ENCODE measurements at places on chromosomes 2 and 18.

DNA sequence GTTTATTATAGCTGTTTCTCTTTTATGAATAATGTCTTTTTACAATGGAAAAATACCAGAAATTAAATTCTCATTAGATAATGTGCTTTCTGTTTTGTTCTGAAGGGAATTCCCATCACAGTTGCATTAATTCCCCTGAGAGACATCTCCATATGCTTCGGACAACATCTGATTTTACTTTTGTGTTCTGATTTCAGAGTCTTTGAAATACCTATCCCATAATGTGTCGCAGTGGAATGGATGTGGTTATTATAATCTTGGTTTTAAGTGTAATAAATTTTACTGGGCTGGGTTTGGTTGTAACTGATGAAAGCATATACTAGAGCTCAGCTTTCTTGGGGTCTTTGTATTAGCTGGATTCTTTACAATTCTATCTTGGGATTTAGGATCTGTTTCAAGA lies 12.5 kb downstream of the SPTBN1 start:
- DNase-seq: no peak

DNA sequence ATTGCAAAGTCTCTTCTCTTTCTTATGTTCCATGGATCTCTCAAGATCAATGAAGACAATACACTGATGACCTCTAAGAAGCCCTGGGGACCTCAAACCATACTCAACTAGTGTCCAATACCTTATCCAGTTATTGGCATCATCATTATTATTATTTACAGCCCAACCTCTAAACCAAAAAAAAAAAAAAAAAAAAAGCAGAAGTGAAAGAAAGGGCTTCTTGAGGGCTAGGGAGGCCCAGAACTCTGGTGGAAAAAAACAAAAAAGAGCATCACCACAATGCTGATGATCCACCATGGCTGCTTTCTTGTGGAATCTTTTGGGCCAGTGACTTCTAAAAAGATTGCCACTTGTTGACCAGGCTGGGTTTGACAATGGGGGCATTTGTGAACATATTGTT lies 324.9 kb downstream of the LPIN1 start:
- DNase-seq: no peak

DNA sequence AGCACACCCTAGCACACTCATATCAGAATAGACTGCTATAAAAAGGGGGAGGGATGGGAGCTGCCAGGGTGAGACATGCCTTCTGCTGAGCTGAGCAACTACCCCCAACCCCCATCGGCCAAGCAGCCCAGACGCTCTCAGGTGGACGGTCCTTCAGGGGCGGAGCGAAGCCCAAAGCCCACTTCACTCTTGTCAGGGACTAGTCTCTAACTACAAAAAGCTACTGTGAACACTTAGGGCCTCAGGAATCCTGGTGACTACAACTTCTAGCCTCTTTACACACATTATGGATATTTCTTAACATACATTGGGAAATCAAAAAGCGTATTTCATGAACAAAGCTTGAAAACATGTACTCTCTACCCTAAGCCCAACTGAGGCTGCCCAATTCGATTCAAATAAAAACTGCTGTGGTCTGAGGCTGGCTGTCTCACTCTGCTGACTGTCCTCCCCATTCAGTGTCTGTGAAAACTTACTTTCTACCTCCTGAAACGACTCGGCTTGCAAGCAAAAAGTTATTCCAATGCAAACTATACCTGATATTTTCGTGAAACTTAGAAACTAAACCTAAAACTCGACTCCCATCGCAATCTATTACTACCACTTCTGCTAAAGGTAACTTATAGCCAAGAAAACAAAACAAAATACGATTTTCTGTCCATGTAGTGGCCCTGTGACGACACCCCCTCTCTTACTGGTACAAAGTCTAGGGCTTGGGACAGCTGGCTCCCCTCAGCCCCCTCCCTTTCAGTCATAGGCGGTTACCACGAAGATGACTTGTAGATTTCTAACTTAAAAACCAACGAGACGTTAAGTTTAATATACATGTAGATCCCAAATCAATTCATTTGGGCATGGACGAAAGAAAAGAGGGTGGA lies 1.2 kb downstream of the SERTAD2 start:
- DNase-seq: peak; percentile 62

DNA sequence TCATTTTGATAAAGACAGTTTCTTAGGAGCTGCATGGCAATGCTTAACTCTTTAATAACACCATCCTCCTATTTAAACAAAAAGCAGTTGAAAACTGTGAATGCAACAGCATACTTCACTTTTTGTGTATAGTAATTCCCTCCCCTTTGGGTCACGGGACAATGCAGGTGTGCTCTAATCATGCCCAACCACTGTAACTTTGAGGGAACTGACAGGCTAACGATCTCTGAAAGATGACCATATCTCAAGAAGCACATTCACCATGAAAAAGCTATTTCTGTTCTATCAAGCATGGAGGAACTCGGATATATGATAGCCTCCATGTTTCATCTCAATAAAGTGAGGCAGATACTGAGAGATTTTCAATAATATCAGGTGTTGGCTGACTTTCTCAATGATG lies 81.1 kb upstream of the CD226 start:
- no peak for DNase-seq

DNA sequence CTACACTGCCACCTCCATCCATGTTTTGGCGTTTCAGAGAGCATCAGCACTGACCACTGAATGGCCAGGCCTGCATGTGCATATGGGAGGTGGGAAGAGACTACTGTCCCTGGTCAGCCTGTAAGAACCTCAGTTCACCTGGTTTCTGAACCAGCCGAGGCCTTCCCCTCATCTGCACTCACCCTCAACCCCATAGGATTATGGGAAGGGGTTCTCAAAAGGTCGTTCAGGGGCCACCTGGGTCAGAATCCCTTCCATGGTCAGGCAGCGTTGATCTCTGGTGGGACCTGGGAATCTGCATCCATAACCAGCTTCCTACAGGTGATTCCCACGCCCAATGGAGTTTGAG lies 36.7 kb downstream of the TET3 start:
- no peak for DNase-seq

DNA sequence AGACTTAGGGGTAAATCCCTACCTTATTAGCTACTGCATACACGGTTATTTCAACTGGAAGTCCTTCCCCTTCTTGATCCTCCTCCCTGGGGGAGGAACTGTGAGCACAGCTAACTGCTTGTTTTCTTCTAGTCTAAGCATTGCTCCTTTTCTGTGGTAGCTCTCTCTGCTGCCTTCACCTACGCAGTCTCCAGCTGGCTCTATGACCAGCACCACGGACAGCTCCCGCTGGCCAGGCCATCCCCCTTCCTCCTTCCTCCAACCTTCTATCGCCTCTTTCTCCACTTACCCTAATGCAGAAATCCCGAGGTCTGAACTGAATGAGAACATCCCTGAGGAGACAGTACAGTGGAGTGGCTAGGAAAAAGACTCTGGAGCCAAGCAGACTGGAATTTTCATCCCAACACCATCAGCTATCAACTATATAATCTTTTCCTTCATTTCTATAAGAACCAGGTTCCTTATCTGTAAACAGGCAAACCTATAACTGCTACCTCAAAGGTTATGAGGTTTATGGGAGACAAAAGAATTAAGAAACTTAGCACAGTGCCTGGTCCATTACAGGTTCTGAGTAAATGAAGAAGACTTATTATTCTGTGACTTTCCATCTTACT lies 4.7 kb upstream of the CFAP65 start:
- peak; percentile 71 for DNase-seq

GRCh38 chr2:10777111-10777841 lies 35.3 kb downstream of the PDIA6 start:
- no peak for DNase-seq

GRCh38 chr2:33660416-33661123 lies 61.5 kb upstream of the FAM98A start:
- DNase-seq: no peak

DNA sequence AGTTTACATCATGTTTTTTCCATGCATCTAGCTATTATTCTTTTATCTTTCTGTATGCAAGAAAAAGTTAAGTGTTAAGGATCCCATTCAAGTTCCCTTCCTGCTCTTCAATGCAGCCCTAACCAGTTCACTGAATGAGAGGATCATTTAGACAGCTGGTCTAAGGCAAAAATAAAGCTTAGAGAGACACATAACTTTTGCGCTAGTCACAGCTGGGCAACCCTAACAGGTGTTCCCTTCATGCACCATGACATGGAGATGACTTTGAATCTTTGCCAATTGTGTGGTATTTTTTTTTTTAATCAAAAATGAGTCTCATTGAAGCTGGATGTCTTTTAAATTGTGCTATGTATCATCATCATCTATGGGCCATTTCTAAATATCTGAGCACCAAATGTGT lies 393.8 kb upstream of the CYRIA start:
- DNase-seq: peak; percentile 89

- DNase-seq: no peak
Observed at GRCh38 chr18:74274700-74275099, 17.1 kb downstream of the CYB5A start.

- DNase-seq: no peak
Observed at GRCh38 chr18:37162551-37162950, 333.6 kb downstream of the KIAA1328 start.

DNA sequence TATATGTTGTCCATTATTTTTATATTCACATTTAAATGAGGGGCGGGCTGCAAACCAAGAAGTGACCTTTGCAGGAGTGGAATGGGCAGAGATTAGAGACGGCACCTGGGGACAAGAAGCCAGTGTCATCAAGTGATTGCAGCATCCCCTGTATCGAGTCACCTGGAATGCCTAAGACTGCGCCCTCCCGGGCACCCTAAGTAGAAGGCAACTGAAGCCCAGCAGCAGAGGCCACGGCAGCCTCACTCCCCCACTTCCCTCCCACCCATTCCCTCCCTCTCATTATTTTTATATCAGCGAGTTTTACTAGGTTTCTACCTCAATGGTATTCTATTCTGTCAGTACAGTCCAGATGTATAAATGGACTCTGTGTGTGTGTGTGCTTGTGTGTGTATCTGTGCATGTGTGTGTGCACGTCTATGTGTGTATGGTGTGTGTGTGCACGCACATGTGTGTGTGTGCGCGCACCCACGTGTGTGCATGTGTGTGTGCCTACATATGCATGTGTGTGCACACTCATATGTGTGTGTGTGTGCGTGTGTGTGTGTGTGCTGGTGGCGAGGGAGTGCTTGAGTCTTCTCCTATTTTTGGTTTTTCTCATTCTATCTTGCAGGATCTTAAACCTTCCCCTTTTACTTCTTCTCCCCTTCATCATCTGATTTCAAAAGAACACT lies 106.8 kb upstream of the SLC66A3 start:
- no peak for DNase-seq

GRCh38 chr2:43273529-43273928 lies 47.1 kb upstream of the ZFP36L2 start:
- DNase-seq: no peak

DNA sequence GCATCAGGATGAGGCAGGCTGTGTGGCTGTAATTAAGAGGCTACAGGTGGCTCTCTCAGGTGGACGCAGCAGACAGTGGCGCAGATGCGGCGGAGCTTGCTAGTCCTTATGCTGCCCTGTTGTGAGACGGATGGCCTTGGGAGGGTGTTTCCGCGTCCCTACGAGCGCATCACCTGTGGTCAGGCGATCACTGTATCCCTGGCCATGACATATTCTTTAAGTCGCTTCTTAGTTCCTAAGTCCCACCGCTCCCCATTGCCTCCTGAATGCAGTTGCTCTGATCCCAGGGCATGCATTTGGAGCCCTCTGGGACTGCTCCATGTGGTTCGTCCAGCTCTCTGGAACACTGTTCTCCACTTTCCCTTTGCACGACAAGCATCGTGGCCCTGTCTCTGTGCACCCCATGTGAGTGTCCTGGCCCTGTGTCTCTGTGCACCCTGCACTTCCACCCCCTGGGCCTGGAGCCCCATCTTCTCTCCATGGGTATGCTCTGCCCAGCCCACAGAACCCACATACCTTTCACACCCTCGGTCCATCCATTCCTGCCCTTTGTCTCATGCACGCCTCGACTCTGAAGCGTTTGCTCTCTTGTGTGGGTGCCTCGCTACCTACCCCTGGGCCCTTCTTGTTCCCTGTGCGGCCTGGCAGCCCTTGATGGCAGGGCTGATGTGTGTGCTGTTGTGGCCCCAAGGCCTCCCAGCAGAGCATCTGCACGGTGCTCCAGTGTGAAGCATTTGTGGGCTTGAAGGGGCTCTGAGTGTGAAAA lies 74.4 kb downstream of the SH3RF3 start:
- no peak for DNase-seq

GRCh38 chr2:231411237-231411636 lies 15.7 kb downstream of the B3GNT7 start:
- no peak for DNase-seq

DNA sequence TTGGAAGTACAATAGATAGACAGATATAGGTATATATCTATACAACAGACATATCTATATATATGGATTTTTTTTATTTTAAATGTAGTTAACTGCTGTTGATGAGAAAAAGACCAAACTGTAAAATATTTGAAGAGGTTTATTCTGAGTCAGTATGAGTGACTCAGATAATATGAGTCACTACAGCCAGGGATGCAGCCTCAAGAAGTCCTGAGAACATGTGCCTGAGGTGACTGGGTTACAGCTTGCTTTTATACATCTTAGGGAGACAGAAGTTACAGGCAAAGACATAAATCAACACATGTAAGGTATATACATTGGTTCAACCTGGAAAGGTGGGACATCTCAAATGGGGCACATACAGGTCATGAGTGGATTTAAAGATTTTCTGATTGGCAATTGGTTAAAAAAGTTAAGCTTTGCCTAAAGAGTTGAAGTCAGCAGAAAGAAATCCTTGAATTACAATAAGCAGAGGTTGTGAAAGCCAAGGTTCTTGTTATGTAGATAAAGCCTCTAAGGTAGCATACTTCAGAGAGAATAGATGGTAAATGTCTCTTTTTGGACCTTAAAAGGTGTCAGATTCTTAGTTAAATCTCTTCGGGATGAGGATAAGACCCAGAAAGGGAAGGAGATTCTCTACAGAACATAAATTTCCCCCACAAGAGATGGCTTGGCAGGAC lies 149.9 kb downstream of the RBM43 start:
- DNase-seq: no peak

DNA sequence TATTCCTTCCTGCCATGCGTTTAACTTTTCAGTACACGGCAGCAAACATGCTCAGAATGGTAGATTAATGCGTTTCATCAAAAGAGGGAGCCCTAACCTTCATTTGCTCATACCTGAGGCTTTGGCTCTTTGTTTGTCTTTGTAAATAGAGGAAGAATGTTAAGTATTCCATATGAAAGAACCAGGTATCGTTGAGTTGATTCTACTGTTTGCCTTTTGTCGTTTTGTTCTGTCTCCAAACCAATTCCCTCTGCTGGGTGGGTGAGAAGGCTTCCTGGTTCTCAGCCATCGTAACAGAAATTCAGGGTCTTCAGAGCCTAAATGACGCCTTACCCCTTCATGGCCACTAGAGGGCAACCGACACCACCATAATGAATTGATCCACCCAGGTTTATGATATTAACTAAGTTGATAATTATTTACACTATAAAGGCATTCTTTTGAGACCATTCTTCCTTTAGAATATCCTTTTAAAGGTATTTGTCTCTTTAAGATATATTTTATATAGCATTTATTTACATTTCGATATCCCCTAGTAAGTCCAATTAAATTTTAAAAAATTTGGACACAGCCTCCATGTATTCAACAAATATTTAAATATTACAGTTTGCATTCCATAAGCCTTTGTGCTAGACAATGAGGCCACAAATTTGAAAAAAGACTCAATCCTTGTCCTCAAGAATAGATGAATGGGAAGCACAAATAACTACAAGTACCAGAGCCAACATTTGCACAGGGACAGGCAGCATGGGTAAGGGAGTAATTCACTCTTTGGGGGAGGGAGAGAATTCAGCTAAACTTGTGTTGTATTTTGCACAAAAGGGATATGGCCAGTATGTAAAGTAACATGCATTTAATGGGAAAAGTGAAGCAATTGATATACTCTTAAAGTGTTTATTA lies 48.1 kb downstream of the TIMM21 start:
- peak; percentile 11 for DNase-seq

GRCh38 chr2:171410624-171411023 lies 23.2 kb downstream of the METTL8 start:
- no peak for DNase-seq

All from SJCRH30 (cell line).